GM12892 (cell line): ENCODE measurements at places on chromosomes 6 and 20.
A peak's percentile ranks its signal among the peaks of the same experiment; 100 is the strongest.

GRCh38 chr6:26163427-26164119, 76.3 kb downstream of the HFE start:
- no peak for DNase-seq

GRCh38 chr20:62607366-62608217, 34.7 kb upstream of the SLCO4A1 start:
- DNase-seq, result no peak

GRCh38 chr6:131574133-131574532, 1.1 kb downstream of the ARG1 start:
- no peak for DNase-seq

DNA sequence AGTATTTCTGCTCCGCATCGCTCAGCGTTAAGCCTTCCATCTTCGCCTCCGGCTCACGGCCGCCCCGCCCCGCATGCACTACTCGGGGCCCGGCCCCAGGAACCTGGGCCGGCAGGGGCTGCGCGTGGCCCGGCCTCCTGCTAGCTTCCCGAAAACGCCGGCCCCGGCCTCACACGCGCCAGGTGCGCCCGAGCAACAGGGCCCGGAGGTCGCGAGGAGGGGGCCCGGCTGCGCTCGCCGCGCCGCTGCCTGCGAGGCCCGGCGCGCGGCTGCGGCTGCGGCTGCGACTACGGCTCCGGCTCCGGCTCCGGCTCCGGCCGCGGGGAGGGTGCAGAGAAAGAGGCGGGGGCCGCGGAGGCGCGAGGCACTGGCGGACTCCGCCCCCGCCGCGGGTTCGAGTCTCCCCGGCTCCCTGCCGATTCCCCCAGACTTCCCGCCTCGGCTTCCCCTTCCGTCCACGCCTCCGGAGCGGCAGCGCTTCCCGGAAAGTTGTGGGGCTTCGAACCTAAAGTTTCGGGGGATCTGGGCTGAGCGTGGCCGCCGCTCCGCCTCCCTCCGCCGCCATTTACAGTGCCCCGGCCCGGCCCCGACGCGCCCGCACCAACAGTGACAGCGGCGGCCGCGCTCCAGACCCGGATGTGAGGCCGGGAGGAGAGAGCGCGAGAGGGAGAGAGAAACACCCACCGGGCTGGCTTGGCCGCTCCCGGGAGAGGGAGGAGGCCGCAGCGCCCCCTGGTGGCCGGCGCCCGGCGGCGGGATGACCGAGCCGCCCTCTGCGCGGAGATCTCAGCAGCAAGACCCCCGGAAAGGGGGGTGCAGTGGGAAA, at the start of gene REPS1:
Gene REPS1 (minus strand): TSS at position 611 of the 826 bp plus-strand sequence. CDS start 571 bp downstream, at position 40.
- peak; percentile 91 for DNase-seq

GRCh38 chr6:38169221-38169976, 349.9 kb downstream of the ZFAND3 start:
- no peak for DNase-seq

DNA sequence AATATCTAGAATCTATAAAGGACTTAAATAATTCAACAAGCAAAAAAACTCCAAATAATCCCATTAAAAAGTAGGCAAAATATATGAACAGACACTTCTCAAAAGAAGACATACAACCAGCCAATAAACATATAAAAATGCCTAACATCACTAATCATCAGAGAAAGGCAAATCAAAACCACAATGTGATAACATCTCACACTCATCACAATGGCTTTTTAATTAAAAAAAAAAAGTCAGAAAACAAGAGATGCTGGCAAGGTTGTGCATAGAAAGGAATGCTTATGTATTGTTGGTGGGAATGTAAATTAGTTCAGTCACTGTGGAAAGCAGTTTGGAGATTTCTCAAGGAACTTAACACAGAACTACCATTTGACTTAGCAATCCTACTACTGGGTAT, 979.6 kb upstream of the MAP3K7 start:
- no peak for DNase-seq

- no peak for DNase-seq
These were observed 40.1 kb upstream of the EEF1A1 start for GRCh38 chr6:73560853-73561407.

DNA sequence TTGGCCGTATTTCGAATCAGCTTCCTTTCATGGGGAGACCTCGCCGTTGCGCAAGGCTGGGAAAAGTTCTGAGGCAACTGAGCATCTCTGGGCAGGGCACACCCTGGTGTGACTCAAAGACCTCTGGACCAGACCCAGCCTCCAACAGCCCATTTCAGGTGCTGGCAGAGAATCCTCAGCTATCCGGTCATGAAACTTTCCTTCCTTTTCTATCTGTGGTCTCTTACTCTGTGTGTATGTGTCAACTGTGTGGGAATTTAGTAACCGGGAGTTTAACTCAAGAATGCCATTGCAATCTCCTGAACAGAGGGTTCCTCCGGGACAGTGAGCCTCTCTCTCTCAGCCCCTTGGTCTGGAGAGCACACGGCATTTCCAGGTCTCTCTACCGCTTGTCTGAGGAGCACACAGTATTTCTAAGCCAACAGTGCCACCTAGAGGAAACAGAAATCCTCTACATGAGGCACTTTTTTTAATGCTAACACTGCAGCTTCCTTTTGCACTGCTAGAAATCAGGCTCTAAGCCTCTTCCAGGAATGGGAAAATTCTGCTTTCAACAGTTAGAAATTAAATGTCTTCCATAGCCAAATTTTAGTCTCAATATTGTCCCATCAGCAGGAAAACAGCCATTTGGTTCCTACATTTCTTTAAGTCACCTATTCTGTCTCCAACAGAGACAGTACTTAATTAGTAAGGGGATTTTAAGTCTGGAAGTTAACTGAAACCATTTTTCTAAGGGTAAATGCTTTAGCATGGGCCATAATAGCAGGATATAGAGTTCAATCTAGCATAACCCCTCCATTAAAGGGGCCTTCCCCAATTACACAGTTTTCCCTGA, 32.7 kb downstream of the PLN start:
- DNase-seq, result peak; percentile 7

DNA sequence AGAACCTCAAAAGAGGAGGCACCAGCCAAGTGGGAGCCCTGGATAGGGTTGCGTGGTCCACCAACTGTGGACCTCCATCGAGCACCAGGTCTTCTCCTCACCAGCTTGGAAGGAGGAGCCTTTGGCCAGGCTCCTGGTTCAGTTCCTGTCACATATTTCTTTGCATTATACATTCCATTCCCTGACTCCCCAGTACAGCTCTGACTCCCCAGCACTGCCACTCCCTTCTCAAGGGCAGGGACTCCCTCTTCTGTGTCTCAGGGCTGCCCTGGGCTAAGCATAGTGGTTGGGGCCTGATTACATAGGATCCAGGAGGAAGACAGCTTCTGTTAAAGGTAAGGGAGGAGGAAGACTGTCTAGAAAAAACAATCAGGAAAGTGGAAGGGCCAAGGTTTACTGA, 91.1 kb downstream of the MRPL14 start:
- no peak for DNase-seq

DNA sequence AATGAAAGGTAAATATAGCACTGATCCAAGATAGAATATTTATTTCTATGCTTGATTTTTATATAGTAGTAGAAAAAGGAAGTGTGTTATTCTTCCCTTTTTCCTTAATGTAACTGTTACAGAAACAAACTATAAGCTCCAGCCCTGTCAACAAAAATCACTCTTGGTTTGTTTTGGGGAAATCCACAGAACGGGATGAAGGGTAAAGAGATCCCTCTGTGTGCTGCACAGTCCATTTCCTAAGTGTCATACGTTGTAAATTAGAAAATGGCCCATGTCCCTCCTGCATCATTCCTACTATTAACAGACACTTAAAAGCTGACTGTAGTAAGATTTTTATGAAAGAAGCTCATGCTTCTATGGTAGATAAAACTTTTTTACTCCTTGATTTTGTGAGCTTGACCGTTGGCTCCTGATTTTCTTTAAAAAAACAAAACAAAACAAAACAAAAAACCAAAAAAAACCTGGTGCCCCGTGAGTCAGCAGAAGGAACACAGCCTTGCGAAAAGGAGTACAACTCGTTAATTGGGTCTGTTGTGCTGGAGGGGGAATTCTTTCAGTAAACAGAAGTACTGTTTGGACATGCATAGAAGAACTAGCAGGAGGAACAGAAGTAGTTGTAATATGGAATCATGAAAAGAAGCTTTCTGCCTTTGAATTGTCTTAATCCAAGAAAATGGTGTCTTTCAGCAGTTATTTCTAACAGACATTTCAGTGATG, 67.5 kb downstream of the RTN4IP1 start:
- DNase-seq, result no peak

- no peak for DNase-seq
These were observed 165.2 kb upstream of the TOP1 start for GRCh38 chr20:40863355-40863919.

DNA sequence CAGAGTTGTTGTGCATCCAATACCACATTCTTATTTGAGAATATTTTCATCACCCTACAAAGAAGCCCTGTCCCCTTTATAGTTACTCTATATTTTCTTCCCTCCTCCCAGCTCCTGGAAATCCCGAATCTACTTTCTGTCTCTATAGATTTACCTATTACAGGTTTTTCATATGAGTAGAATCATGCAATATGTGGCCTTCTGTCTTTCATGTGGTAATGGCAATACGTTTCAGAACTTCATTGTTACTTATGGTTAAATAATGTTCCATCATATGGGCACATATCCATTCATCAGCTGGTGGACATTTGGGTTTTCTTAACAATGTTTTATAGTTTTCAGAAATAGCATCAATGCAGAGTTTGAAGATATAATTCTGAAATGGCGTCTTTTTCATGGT, 17.1 kb downstream of the GINS1 start:
- DNase-seq, result no peak

- no peak for DNase-seq
These were observed 18.9 kb downstream of the TTBK1 start for GRCh38 chr6:43262000-43262779.

DNA sequence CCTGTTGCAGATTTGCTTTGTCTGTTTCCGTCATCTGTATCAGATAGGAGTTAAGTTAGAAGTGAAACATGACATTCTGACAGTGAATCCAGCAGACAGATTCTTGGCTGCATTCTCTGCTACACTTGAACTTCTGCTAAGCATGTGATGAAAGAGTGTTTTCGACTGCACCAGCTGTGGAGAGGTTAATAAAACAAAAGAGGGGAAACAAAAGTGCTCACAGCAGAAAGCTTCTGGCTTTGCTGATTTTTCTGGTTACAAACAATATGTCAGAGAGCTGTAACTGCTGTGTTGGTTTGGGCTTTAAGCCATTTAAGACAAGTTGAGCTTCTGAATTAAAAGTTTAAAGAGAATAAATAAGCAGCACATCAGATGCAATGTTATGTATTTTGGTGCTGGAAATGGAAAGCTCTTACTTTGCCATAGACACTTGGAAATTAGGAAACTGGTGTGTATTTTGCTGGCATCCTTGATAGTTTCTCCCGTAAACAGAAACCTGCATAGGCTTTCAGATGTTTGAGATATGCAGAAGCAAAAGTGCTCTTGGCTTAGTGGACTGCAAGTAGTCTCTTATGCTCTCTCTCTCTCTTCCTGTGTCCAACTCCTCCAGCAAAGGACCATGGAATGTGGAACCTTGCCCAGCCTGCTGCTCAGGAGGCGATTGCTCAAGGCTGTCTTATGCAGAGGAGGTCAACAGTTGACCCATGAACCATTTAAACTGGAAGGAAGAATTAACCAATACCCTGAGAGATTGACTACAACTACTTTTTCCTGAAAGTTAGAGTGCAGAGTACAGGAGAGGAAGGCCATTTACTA, 104.9 kb downstream of the RPS12 start:
- DNase-seq, result no peak

- DNase-seq, result no peak
These were observed 6.8 kb downstream of the CNKSR3 start for GRCh38 chr6:154503658-154504057.

DNA sequence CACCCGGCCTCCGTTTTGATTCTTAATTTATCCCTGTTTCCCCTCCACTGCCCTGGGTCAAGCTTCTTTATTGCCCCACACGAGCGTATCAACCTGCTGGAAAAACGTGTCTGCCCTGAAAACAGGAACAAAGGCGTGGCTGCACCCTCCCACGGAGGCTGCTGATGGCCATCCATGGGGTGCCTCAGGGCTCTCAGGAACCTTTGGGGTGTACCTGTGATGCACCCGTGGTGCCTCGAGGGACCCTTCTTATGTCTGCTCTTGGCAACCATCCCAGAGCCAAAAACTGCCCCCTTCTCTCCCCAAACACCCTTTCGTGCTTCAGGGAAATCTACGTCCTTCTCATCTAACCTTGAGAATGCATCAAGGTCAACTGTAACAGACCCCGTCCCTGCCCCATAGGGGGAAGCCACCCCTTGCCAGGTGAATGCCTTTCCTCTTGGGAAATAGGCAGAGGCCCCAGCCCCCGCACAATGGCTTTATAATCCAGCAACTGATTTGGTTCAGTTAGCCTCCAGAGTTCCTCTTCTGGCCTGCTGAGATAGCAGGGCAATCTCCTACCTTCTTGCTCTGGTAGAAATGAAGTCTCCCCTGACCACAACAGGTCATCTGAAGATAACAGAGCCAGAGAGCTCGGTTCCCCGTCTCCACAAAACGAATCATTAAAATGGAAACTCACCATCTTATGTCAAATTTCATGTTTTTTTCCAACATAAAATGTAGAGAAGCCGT, 29.4 kb downstream of the PSMG4 start:
- no peak for DNase-seq

GRCh38 chr6:5506597-5506996, 245.3 kb downstream of the FARS2 start:
- DNase-seq, result no peak

GRCh38 chr6:27126815-27127537, 120.5 kb upstream of the PRSS16 start:
- DNase-seq, result no peak

- DNase-seq, result no peak
These were observed 243.3 kb downstream of the TAF4 start for GRCh38 chr20:61822396-61822795.

DNA sequence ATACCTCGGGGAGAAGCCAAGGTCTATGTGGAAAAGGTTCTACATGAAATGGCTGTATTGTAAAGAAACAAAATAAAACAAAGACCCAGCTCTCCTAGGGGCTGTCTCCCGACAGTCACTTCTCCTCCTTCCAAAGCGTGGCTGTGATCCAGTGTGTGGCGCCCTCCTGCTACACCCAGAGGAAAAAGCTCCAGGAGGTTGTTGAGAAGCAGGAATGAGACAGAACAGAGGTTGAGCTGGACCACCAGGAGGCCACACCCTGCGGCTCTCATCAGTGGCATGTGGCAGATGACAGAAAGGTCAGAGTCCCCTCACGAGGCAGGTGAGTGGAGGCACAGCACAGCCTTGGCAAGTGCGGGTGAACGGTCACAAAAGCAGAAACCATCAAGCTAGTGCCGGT, 236.0 kb downstream of the TBXT start:
- DNase-seq, result no peak

GRCh38 chr6:45163952-45164766, 164.0 kb upstream of the RUNX2 start:
- no peak for DNase-seq

- DNase-seq, result no peak
These were observed 25.3 kb upstream of the TTPAL start for GRCh38 chr20:44450281-44450889.

DNA sequence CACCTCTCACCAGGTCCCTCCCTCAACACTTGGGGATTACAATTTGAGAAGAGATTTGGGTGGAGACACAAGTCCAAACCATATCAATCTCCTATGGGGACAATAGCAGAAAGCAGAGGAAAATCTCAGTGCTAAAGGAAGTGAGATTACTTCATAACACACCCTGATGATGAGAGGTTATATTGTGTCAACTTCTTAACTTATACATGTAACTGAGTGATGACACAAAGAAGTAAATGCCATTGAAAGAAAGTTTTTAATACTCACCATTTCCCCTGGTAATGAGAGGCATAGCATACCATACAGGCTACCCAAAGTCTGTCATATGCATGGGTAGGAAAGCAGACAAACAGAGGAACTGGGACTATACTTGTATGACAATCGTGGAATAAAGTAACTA, 137.2 kb downstream of the MMUT start:
- DNase-seq, result no peak

GRCh38 chr20:60667641-60668040, 584.4 kb upstream of the CDH4 start:
- no peak for DNase-seq
